Stimulated activated CD8-positive, alpha-beta memory T cell treated with anti-CD3 and anti-CD28 coated beads, Interleukin-12 subunit alpha, Interleukin-12 subunit beta, amount 100 ng/mL, for 4 hours (primary cell): ENCODE measurements at places on chromosomes 1 and 21.

DNA sequence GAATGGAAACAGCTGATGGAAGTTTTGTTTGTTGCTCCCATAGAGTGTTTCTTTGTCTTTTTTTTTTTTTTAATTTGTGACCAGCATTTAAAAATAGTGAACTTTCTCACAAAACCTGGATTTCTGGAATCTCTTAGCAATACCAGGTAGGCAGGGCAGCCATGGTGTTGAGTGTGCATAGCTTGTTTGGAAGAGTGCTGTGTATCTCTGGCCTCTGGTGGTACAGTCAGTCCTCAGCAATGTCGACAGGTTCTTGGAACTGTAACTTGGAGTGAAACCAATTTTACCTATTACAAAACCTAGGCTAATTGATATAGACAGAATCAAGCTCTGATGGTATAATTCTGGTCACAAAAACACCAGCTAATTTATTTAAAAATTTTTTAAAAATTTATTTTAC lies 6.7 kb downstream of the AADACL3 start:
- DNase-seq, result no peak

GRCh38 chr1:48069662-48070395 lies 72.6 kb upstream of the TRABD2B start:
- DNase-seq, result no peak

DNA sequence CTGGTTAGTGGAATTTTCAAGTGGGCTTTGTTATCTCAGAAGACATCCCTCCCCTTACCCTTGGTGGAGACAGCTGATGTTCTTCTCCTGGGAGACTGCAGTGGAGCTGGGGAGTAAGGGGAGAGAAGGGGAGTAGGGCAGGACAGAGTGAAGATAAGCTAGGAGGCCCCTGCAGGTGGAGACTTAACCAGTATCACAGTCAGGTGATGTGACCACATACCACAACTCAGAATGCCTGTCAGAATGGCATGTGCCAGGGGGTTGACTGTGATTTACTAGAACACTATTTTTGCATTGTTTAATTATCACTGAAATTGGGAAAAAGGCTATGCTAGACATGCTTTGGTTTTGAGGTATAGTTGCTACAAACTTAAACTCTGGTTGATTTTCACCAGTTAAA lies 124.6 kb downstream of the NRDC start:
- no peak for DNase-seq

DNA sequence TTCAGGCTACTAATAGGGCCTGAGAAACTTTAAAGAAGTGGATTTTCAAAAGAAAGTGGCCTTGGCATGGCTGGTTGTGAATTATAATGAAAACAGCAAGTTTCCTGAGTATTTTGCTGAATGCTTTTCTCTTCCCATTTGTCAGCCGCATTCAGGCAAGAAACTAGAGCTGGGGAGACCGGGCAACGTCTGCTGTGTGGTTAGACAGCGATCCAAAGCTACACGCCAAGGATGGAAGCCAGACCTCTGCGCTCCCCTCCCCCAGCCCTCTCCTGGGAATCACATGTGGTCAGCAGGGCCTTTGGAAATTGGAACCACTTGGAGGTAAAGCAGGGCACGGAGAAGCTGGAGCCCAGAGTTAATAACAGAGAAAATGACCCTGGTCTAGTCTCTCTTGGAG lies 114.1 kb upstream of the CD34 start:
- DNase-seq, result no peak

DNA sequence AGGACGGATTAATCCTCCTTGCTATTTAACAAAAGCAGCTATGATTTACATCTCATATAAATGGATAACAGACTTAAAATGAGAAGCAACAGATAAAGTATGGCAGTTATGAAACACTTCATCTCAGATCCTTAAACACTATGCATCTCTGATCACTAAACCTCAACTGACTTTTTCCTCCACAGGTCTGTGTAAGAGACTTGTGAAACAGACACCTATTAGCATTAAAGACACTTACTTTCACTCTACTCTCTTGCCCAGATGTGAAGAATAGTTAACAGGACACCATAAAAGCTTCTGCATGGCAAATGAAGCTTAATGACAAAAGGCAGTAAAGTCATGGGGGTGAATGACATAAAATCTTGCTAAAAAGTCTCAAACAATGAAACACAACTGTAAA lies 6.2 kb downstream of the LIN9 start:
- no peak for DNase-seq

- DNase-seq, result no peak
Observed at GRCh38 chr1:90989990-90990389, 31.8 kb downstream of the ZNF644 start.

DNA sequence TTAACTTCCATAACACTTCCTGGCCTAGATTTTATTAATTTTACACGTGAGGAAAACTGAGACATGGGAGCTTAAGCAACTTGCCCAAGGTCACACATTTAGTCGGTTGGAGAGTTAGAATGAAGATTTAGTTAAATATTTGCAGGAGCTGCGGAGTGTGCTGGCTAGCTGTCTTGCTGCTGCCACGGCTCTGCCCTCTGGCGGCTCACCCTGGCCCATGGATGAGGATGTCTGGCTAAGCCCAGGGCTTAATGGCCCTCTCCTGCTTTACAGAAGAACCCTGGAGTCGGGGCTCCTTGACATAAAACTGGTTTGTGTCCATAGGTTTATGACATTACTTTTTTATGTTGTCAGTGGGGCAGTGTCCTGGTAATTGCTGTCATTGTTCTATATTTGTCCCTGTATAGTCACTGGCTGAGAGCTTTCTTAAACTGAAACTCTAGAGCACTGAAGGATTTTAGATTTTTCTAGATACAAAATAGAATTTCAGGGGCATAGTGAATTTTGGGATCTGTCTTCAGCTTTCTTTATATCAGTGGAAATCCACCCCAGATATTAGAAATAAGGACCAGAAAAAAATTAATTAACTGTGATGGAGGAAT lies 88.9 kb upstream of the WLS start:
- DNase-seq, result no peak
